ENCODE measurements at places on chromosomes 13 and 19.

GRCh38 chr19:30222428-30222873 is 149.7 kb upstream of the ZNF536 start:
- DNase-seq = no peak

DNA sequence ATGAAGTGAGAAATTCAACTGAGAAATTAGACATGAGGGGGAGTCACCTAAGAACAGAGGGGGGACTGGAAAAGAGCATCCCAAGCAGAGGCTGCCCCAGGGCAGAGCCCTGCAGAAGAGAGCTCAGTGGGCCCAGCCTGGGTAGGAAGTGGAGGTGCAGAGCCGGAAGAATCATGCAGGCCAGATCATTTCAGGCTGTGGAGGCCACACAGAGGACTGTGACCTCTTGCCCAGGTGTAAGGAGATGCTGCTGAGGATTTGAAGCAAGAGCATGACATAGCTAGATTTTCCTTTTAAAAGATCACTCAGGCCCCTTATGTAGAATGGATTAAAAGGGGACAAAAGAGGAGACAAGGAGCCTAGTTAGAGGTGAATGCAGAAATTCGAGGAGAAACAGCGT is 63.9 kb upstream of the SPATA13 start:
- no peak for DNase-seq

DNA sequence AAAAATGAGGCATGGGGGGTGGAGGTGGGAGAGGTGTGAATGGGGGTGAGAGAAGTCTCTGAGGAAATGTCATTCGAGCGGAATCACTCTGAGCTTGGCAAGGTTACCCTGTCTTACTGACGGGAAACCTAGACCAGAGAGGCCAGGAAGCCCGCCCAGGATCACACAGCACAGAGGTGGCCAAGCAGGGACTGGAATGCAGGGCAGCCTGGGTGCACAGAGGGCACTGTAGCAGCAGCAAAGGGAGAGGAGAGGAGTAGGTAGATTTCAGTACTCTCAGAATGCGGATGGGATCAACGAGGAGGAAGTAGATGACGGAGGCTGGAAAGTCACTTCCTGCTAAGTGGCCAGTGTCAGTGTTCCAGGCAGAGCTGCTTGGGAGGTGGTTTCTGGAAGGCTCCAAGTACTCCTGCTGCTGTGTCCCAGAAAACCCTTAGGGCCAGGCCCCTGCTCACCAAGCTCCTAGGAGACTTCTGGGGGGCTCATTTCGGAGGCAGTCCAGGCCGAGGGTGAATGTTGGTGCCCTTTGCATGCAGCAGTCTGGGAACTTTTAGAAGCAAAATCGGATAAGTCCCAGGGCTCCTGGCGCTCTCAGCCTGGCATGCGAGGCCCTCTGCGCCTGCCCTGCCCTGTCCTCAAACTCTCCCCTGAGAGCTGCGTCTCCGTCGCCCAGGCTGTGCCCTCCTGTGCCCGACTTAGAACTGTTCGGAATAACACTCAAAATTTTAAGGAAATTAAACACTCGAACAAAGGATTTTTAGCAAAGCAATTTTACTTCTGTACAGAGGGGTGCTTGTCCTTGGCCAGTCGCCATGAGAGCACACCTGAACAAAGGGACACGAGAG is 33.5 kb downstream of the DNM2 start:
- no peak for DNase-seq

DNA sequence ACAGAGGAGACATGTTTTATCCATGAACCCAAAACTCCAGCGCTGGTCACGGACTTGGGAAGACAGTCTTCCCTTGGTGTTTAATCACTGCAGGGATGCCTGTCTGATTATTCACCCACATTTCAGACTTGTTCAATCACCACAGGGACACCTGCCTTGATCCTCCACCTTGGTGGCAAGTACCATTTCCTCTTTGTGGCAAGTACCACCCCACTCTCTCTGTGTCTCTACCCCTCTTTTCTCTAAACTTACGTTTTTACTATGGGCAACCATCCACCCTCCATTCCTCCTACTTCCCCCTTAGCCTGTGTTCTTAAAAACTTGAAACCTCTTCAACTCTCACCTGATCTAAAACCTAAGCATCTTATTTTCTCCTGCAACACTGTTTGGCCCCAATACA is 16.8 kb downstream of the ZNF83 start:
- DNase-seq = no peak

- DNase-seq = no peak
These were observed 2.9 kb upstream of the NTF4 start for GRCh38 chr19:49067554-49067953.

DNA sequence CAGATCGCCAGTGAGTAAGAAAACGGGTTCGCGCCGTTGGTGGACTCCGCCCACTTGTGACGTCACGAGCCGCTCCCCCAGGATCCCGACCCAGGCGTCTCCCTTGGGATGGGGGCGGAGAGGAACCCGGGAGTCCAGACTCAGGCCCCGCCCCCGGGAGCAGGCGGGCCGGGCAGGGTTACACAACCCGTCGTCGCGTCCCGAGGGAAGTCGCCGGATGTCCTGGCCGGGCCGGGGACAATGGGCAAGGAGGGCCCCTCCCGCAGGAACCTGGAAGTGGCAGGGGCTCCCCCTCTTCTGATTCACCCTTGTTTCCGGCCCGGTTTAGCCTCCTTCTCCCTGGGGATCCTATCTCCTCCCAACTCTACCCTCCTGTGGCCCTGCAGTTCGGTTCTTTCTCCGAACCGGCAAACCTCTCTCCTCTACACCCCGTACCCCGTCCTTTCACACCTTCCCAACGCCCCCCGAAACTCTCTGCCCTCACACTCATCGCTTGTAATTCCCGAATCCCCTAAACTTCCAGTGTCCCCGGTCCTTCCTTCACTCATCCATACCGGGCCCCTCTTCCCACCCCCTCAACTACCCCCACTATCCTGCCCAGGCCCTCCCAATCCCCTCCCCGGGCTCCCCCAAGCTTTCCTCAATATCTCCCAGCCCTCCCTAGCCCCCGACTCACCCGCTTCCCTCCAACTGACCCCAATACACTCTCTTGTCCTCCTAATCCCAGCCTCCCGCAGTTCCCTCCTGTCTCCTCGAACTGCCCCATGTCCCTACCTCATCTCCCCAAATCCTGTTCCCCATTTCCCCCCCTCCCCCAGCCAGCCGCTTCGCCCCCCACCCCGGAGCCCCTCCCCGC is 20.0 kb upstream of the ERCC1 start:
- peak; percentile 68 for DNase-seq

DNA sequence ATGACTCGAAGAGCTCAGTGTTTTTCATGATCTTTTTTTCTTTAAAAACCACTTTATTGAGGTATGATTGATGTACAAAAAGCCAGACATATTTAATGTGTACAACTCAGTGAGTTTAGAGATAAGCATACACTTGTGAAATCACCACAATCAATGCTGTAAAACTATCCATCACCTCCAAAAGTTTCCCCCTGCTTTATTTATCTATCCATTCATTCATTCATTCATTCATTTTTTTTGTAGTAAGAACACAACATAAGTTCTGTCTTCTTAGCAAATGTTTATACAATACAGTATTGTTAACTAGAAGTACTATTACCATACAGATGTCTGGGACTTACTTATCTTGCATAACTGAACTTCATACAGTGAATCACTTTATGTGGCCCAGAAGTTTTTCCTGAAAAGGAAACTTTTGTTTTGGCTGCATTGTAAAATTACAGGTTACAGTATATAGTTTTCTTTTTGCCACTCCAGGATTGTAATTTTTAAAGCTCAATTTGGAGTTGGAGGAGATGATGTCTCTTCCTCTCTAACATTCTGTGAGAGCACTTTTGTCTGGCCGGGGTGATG is 6.7 kb downstream of the RAP2A start:
- DNase-seq = no peak

DNA sequence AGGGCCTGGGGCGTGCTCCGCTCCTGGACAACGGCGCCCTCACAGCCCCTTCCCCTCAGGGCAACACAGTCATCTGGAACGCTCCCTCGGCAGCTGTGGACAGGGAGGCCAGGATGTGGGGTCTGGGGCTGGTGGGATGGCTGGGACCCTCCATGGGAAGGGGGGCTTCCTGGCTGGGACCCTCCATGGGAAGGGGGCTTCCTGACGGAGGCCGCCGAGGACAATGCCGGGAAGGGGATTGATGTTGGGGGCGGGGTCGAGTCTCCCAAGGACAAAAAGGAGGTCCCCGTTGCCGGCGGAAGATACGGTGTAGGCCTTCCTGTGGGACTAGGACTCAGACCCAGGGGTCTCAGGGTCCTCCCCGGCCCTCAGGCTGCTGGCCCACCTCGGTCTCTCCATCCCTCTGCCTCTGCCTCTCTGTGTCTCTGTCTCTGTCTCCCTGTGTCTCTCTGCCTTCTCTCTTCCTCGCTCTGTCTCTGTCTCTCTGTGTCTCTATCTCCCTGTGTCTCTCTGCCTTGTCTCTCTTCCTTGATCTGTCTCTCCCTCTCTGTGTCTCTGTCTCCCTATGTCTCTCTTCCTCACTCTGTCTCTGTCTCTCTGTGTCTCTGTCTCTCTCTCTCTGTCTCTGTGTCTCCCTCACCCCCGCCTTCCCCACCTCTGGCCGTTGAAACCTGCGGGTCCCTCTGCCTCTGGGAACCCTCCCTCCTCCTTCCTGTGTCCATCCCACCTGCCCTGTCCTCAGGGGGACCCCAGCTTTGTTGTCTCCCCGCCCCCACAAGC is 2.7 kb upstream of the MADCAM1 start:
- no peak for DNase-seq

GRCh38 chr19:46150606-46151005 is 2.6 kb downstream of the IGFL2 start:
- DNase-seq = no peak

GRCh38 chr19:4456476-4456842 is 1.1 kb downstream of the UBXN6 start:
- no peak for DNase-seq

GRCh38 chr13:113948034-113948742 is 25.7 kb downstream of the C13orf46 start:
- no peak for DNase-seq

GRCh38 chr19:4094761-4095487 is 28.2 kb upstream of the ZBTB7A start:
- no peak for DNase-seq

DNA sequence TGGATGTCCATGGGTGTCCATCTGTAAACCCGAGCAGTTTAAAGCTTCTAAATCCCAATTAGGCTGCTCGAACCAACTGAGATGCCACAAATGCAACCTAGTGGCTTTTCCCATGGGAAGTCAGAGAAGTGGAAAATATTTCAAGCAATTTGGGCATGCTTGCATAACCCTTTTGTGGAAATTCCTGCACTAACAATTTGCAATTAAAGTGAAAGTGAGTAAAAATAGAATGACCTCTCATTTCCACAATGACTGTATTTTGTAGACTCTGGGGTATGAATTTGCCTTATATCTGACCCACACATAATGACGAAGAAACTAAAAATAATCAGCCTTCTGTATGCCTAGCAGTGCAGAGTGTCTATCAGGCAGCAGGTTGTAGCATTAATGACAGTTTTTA is 91.8 kb upstream of the TSC22D1 start:
- DNase-seq = no peak

GRCh38 chr19:15014579-15014978 is 34.7 kb upstream of the CASP14 start:
- DNase-seq = no peak

DNA sequence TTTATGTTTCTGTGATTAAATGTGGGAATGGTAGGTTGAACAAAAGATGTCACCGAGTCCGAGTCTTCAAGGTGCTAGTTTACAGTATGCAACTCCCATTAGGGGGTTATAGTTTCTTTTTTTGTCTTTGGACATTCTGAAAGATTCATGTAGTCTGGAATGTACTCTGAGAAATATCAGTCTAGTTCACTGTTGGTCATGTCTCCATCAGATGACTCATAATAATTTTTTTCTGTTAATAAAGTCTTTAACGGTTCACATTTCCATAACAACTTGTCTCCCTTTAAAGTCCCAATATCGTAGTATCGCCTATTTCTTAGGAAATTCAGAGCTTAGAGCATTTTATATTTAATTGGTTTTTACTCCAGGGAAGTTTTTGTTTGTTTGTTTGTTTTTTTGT is 13.5 kb upstream of the ESD start:
- no peak for DNase-seq

DNA sequence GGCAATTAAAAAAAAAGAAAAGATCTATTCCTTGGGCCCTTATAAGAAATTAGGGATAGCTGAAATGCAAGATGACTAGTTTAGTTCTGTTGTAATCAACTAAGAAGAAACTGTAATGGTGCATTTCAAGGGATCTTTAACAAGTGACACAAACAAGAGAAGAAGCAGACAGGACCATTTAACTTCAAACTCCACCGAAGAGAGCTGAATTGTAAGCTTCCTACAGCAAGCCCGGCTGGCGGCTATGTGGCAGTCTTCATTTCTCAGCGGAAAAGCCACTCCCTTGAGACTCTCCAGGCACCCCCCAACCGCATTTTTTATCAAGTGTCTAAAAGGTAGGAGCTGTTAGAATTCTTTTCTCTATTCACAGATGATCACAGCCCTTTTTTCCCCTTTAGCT is 305.2 kb upstream of the ZNF507 start:
- DNase-seq = no peak

GRCh38 chr13:105638426-105638825 is 897.0 kb downstream of the EFNB2 start:
- no peak for DNase-seq

GRCh38 chr19:8243146-8243545 is 34.0 kb downstream of the CERS4 start:
- DNase-seq = no peak

DNA sequence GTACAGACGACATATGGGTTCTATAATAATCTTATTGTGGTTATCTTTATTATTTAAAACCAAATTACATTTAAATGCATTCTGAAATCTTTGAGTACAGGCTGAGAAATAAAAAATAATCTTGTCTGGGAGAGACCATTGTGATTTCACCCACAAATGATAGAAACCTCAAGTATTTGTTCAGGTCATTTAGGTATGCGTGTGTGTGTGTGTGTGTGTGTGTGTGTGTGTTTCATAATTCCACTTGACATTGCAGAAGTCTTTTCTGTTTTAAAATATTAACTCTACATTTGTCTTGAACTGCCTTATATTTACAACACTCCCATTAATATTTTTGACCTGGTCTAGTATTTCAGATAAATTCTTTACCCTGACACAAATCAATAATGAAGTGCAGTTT is 126.9 kb downstream of the SPRY2 start:
- DNase-seq = no peak

- DNase-seq = no peak
These were observed at the start of gene NMRK2 for GRCh38 chr19:3932931-3933810. Gene NMRK2 (plus strand): TSS chr19:3933069. CDS start chr19:3933672, 603 bp downstream.

DNA sequence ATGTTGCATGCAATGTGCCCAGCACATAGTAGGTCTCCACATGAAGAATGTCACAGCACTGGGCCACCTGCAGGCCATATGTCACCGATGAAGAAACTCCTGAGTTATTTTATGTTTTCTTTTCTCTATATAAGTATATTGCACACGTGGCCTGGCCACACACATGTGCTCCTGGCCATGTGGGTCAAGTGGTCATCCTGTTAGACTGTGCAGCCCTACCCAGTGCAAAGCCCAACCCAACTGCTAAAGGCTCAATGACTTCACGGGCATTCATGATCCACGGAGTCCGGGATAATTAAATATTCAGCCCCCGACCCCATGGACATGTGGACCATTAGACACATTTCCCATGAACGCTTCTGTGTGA is 163.2 kb downstream of the TEX29 start:
- DNase-seq = no peak

- DNase-seq = no peak
These were observed 286.6 kb downstream of the COG6 start for GRCh38 chr13:39941911-39942551.

- no peak for DNase-seq
These were observed 538.5 kb downstream of the GPC6 start for GRCh38 chr13:93765062-93765461.

All from NCI-H774 (cell line).